ENCODE measurements at places on chromosomes 12 and 14. TPM values are rescaled to one million over a fixed set of nuclear protein-coding genes. Genes with fewer than 3 reads are reported as not detected.

Gene PKP2
- total RNA-seq: not detected

- peak; percentile 45 for DNase-seq
- peaks cover 43% of the 10 kb centered on the region for H3K4me1 ChIP-seq
- H3K27me3 ChIP-seq: no peaks in the 10 kb centered on the region
- peaks cover 58% of the 10 kb centered on the region for H3K36me3 ChIP-seq
- peak overlapping the region; percentile 85 for H3K27ac ChIP-seq
These were observed 1.4 kb downstream of the HSP90AA1 start for GRCh38 chr14:102085488-102085887.

Gene PPP1R36
- 0.18 TPM for total RNA-seq

Gene TSPAN9
- total RNA-seq: 2.0 TPM

- peaks cover 62% of the 10 kb centered on the region for H3K4me1 ChIP-seq
- no peaks in the 10 kb centered on the region for H3K27me3 ChIP-seq
- H3K27ac ChIP-seq: no peak overlapping the region
- DNase-seq: no peak
- no peak overlapping the region for H3K4me3 ChIP-seq
These were observed 12.1 kb downstream of the C14orf132 start for GRCh38 chr14:96051231-96051630.

- H3K4me3 ChIP-seq: no peak overlapping the region
- H3K27me3 ChIP-seq: no peaks in the 10 kb centered on the region
- H3K27ac ChIP-seq: no peak overlapping the region
- H3K4me1 ChIP-seq: peaks cover 20% of the 10 kb centered on the region
- no peak for DNase-seq
These were observed 134.4 kb downstream of the GXYLT1 start for GRCh38 chr12:42010257-42010656.

- 0 out of 2 replicates have a peak, but pooled peaks cover 3% of the 10 kb centered on the region for H3K36me3 ChIP-seq
- no peaks in the 10 kb centered on the region for H3K27me3 ChIP-seq
- no peak overlapping the region for H3K4me3 ChIP-seq
- no peak for DNase-seq
These were observed 2.5 kb upstream of the CPNE6 start for GRCh38 chr14:24068711-24069410.

- no peaks in the 10 kb centered on the region for H3K27me3 ChIP-seq
- no peak overlapping the region for H3K4me3 ChIP-seq
- no peak for DNase-seq
- no peak overlapping the region for H3K27ac ChIP-seq
These were observed 472.3 kb downstream of the GLT1D1 start for GRCh38 chr12:129325566-129325965.

Gene KERA
- not detected for total RNA-seq

DNA sequence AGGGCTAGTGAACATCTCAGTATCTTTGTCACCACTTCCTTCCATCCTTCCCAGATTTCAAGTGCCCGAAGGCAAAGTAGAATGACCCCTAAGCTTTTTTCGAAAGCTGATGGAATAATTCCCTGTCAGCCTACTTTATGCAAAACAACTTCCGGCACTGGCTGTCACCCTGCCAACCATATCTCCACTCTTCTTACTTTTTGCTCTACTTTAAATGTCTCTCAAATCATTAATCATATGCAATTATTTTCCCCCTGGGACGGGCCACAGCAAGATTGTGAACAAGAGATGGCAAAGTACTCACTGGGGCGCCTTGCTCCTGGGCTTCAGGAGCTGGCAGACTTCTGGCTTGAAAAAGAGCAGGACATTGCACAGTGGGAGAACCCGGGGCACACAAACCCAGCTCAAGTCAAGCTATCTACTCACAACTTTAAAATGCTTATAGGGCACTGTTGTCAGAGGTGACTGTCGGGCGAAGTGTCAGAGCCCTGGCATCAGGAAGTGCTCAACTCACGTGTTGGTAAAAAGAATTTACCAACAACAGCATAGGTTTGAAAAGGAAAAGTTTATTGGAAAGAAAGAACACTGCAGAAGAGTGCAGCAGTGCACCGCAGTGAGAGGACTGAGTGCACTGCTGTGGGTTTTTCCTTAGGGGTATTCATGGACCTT lies 373.5 kb downstream of the PAWR start:
- H3K27me3 ChIP-seq: 0 out of 2 replicates have a peak, but pooled peaks cover 2% of the 10 kb centered on the region
- no peaks in the 10 kb centered on the region for H3K36me3 ChIP-seq
- no peak overlapping the region for H3K4me3 ChIP-seq
- H3K4me1 ChIP-seq: no peaks in the 10 kb centered on the region
- DNase-seq: no peak

GRCh38 chr12:104132351-104132956 lies 5.6 kb downstream of the NFYB start:
- no peak overlapping the region for H3K27ac ChIP-seq
- no peak for DNase-seq
- H3K27me3 ChIP-seq: no peaks in the 10 kb centered on the region
- peaks cover 34% of the 10 kb centered on the region for H3K4me1 ChIP-seq
- H3K4me3 ChIP-seq: no peak overlapping the region

Gene CEP290
- total RNA-seq: 30.6 TPM

- no peaks in the 10 kb centered on the region for H3K4me1 ChIP-seq
- H3K27ac ChIP-seq: no peak overlapping the region
- no peaks in the 10 kb centered on the region for H3K36me3 ChIP-seq
These were observed 61.7 kb upstream of the DDX11 start for GRCh38 chr12:31011746-31012566.

- no peak overlapping the region for H3K4me3 ChIP-seq
- H3K4me1 ChIP-seq: no peaks in the 10 kb centered on the region
- no peaks in the 10 kb centered on the region for H3K36me3 ChIP-seq
- no peak for DNase-seq
- no peaks in the 10 kb centered on the region for H3K27me3 ChIP-seq
These were observed 148.6 kb downstream of the CALM1 start for GRCh38 chr14:90545382-90545781.
